ENCODE measurements at places on chromosomes 5 and 9.

GRCh38 chr5:60788863-60789513 is 55.1 kb downstream of the ELOVL7 start:
- no peak for DNase-seq

- DNase-seq = no peak
Measured at GRCh38 chr5:172048170-172048422, 41.7 kb upstream of the FBXW11 start.

GRCh38 chr9:116452634-116453033 is 234.5 kb upstream of the TRIM32 start:
- no peak for DNase-seq

GRCh38 chr5:56538580-56538979 is 276.8 kb upstream of the MAP3K1 start:
- DNase-seq = no peak

DNA sequence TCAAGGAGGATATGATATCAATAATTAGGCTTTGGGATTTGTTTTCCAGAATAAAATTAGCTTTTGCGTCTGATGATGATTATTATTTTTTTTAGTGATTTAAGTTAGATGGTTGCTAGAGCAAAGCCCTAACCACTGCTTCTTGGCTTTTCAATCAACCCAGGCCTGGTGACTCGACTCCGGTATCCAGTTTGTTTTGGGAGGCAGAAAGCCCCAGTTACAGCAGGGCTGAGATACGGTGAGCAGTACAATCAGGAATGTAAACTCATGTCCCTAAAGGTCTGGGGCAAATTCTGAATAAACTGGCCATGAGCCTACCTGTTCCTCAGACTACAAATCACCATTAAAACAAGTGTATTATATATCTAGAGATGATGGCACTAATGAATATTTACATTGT is 24.4 kb upstream of the CYFIP2 start:
- no peak for DNase-seq

DNA sequence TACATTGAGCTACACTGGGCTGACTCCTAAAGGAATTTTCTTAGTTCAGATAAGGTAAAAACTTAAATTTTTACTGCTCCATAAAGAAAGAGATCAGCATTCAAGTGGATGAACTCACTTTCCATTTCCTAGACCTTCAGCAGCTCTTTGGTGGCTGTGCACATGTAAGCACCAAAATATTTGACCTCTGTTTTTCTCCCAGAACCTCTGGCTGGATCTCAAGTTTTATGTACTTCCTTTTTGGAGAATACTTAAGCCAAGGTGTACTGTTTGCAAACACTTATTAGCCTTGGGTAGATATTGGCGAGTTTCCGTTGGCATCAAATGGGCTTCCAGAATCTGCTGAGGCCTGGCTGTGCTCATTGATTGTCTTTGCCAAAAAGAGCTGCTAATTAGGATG is 10.3 kb downstream of the TNC start:
- no peak for DNase-seq

DNA sequence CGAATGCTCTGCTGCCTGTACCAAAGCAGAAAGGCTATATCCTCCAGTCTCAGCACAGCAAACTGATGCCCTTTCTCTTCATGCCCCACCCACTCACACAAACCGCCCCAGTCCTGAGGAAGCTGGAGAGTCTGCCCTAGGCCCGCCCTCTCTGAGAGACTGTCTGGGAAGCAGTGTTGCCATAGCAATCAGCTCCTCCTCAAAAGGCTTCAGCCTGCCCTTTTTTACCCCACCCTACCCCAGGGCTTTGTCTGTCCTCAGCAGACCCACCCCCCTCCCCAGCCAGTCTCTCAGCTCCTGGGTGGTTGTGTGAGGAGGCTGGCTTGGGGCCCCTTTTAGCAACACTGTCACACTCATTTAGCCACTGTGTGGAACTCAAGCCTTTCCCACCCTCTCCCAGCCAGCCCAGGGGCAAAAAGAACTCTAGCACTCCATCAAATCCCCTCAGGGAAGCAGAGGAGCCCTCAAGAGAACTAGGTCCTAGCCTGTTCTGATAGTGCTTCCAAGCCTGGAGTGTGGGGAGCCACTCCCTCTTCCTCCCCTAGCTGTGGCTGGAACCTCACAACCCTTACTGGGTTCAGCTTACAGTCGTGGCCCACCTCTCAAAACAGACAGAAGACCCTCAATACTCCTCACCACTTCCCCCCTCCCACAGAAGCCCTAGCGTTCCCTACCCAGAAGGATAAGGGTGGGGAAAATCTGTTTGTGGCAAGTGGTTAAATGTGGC is 1.4 kb downstream of the ATOSB start:
- peak; percentile 77 for DNase-seq

GRCh38 chr5:160293386-160293785 is 19.0 kb downstream of the CCNJL start:
- no peak for DNase-seq
